ENCODE measurements at places on chromosomes 11 and 22.

- no peaks in the 10 kb centered on the region for H3K27me3 ChIP-seq
- peaks cover 38% of the 10 kb centered on the region for H3K36me3 ChIP-seq
- no peak for DNase-seq
- peak overlapping the region; percentile 83 for H3K27ac ChIP-seq
- no peak overlapping the region for H3K4me3 ChIP-seq
Measured at GRCh38 chr22:21626073-21626734, 3.6 kb downstream of the YDJC start.

- H3K27ac ChIP-seq, result no peak overlapping the region
- H3K4me1 ChIP-seq, result no peaks in the 10 kb centered on the region
- no peak overlapping the region for H3K4me3 ChIP-seq
Measured at GRCh38 chr22:30556388-30556787, 9.8 kb upstream of the SEC14L6 start.

DNA sequence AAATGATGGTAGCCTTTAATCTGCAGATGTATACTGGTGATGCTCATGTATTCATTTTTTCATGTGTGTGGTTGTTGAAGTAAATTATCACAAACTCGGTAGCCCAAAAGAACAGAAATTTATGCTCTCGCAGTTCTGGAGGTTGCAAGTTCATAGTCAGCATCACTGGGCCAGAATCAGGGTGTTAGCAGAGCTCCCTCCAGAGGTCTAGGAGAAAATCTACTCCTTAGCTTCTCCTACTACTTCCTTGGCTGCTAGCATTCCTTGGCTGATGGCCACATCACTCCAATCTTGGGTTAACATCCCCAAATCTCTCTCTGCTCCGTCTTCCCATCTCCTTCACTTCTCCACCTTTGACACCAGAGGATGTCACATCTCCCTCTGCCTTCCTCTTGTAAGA, 45.3 kb upstream of the GALNT18 start:
- no peaks in the 10 kb centered on the region for H3K36me3 ChIP-seq
- DNase-seq, result no peak
- no peaks in the 10 kb centered on the region for H3K4me1 ChIP-seq
- H3K27ac ChIP-seq, result no peak overlapping the region

DNA sequence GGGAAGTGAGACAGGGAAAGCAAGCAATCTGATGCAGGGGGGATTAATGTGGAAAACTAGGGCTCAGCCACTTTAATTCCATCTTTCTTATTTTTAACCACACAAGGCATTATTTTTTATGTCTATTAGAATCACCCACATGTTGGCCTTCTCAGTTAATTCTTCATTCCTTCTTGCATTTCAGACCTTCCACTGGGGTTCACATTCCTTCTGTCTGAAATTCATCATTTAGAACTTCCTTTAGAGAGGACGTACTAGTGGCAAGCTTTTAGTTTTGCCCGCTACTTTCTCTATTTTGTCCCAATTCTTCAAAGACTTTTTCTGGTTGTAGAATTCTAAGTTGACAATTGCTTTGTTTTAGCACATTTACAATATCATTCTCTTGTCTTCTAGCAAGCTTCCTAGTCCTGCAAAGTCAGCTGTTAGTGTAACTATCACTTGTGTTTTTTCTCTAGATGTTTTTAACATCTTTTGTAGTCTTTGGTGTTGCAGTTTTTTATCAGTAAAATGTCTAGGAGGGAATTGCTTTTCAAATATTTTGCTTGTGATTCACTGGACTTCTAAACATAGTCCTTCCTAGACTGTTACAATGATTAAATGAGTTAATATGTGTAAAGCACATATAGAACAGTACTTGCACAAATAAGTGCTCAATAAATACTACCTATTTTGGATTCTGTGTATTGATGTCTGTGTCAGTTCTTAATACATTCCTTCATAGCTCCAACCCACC, 5.5 kb upstream of the NNMT start:
- H3K27me3 ChIP-seq, result peaks cover 3% of the 10 kb centered on the region
- H3K4me3 ChIP-seq, result no peak overlapping the region
- DNase-seq, result no peak

GRCh38 chr11:128481135-128481534, 106.2 kb downstream of the ETS1 start:
- H3K27ac ChIP-seq, result peak overlapping the region; percentile 98
- peak overlapping the region; percentile 63 for H3K4me3 ChIP-seq
- peaks cover 99% of the 10 kb centered on the region for H3K36me3 ChIP-seq
- no peaks in the 10 kb centered on the region for H3K27me3 ChIP-seq
- no peak for DNase-seq

DNA sequence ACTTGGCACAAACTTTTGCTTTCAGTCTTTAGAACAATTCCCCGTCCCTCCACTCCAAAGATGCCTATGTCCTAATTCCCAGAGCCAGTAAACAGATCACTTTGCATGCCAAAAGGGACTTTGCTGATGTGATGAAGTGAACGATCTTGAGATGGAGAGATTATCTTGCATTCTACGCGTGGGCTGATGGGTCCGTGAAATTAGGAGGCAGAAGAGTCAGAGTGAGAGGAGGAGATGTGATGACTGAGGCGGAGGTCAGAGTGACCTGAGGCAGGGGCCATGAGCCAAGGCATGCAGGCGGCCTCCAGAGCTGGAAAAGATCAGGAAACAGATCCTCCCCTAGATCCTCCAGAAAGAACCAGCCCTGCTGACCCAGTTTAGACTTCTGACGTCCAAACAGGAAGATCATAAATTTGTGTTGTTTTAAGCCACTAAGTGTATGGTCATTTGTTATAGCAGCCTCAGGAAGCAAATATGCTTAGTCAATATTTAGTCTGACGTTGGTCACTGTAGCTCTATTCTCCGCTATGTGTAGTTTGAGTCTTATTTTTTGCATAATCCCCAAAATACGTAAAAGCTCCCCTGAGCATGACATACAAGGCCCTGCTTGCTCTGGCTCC, 76.0 kb upstream of the TIMP3 start:
- H3K36me3 ChIP-seq, result no peaks in the 10 kb centered on the region
- H3K4me1 ChIP-seq, result peaks cover 43% of the 10 kb centered on the region
- peaks cover 8% of the 10 kb centered on the region for H3K27me3 ChIP-seq
- no peak for DNase-seq
- H3K27ac ChIP-seq, result no peak overlapping the region

GRCh38 chr11:60700689-60701468, 1.5 kb downstream of the MS4A8 start:
- peak; percentile 6 for DNase-seq
- no peaks in the 10 kb centered on the region for H3K4me1 ChIP-seq
- no peaks in the 10 kb centered on the region for H3K36me3 ChIP-seq
- H3K27me3 ChIP-seq, result peaks cover 3% of the 10 kb centered on the region

DNA sequence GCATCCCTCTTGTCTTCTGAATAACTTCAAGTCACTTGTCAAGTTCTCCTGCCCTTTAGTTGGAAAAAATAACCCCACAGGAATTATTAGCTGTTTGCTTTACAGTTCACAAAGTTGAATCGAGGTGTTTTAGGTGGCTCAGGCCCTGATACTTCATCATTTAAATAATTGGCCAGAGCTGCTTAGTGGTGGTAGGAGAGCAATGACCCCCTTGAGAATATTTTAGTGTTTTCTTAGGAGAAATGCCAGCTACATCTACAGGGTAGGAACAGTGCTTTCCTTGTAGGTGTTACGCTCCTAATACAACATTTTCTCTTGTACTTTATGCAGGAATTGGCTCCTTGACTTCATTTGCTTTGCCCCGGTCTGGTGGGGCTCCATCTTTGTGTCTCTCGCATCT, 73.2 kb downstream of the C22orf31 start:
- no peak overlapping the region for H3K4me3 ChIP-seq
- no peak for DNase-seq
- peaks cover 5% of the 10 kb centered on the region for H3K27me3 ChIP-seq
- H3K27ac ChIP-seq, result no peak overlapping the region
- peaks cover 14% of the 10 kb centered on the region for H3K4me1 ChIP-seq

Data from activated CD4-positive, alpha-beta T cell treated with anti-CD3 and anti-CD28 coated beads for 36 hours (primary cell).